ENCODE measurements at places on chromosomes 1 and 21. TPM values are rescaled to one million over a fixed set of nuclear protein-coding genes. Genes with fewer than 3 reads are reported as not detected.

S100A7 gene
- total RNA-seq: not detected

AADACL4 gene
- not detected for total RNA-seq

CATSPERE gene
- 0.38 TPM for total RNA-seq

NKAIN1 gene
- total RNA-seq: not detected

MTHFR gene
- total RNA-seq: 16.0 TPM
